Activated CD4-positive, alpha-beta T cell treated with anti-CD3 and anti-CD28 coated beads for 36 hours (primary cell): ENCODE measurements at places on chromosomes 4 and X. TPM values are rescaled to one million over a fixed set of nuclear protein-coding genes. Genes with fewer than 3 reads are reported as not detected.
A peak's percentile ranks its signal among the peaks of the same experiment; 100 is the strongest.

MCF2 gene
- total RNA-seq = 0.34 TPM

HERC6 gene
- 7.3 TPM for total RNA-seq

CLGN gene
- 0.19 TPM for total RNA-seq

RPL10 gene
- total RNA-seq = 1,286 TPM

DNA sequence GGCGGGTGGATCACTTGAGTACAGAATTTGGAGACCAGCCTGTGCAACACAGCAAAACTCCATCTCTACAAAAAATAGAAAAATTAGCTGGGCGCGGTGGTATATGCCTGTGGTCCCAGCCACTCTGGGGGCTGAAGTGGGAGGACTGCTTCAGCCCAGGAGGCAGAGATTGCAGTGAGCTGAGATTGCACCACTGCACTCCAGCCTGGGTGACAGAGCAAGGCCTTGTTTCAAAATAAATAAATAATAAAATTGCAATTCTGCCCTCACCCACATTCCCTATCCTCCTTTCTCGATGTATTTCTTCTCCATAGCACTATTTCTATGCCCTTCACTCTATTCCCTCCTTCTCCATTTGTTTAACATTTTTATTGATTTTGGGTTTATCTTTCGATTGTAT is 8.7 kb upstream of the SLAIN2 start:
- no peak for DNase-seq

GRCh38 chrX:35696760-35697234 is 101.3 kb upstream of the MAGEB16 start:
- DNase-seq = no peak

- DNase-seq = no peak
These were observed 14.1 kb upstream of the SEC24D start for GRCh38 chr4:118849867-118850487.

DNA sequence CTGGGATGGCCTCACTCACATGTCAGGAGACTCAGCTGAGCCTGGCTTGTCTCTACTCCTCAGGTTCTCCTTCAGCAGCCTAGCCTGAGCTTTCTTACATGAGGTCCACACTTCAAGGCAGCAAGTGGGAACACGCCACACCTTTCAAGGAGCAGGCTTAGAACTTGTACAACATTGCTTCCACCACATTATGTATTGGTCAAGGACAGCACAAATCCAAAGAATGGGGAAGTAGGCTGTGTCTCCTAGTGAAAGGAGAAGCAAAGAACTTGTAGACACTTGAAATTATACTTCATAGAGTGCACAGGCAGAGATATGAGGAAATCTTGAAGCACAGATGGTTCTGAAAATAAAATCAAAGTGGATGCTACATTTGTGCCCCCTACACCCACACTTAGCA is 120.9 kb upstream of the NOCT start:
- no peak for DNase-seq

- DNase-seq = no peak
These were observed 4.9 kb downstream of the UGT8 start for GRCh38 chr4:114603497-114603896.

GRCh38 chr4:140243278-140243753 is 89.3 kb upstream of the MAML3 start:
- DNase-seq = peak; percentile 45

GRCh38 chr4:107066621-107067020 is 30.5 kb upstream of the DKK2 start:
- DNase-seq = no peak

- DNase-seq = no peak
These were observed 3.5 kb downstream of the MND1 start for GRCh38 chr4:153348006-153348405.

DNA sequence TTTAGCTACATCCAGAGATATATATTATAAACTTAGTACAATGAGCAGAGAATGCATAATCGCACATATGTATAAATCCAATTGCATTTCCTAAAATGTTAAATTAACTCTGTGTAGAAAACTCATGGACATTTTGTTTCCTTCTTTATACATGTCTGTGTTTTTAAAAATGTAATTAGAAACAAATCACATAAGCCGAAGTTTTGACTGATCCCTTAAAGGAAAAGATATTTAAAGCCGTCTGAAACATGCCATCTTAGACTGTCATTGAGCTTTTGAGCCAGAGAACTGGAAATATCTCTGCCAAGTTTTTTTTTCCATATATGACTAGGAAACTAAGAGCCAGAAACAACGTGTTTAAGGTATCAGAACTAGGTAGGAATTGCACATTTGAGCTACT is 107.0 kb downstream of the ARAP2 start:
- no peak for DNase-seq

- DNase-seq = no peak
These were observed 380.1 kb downstream of the GASK1B start for GRCh38 chr4:157792716-157793115.

DNA sequence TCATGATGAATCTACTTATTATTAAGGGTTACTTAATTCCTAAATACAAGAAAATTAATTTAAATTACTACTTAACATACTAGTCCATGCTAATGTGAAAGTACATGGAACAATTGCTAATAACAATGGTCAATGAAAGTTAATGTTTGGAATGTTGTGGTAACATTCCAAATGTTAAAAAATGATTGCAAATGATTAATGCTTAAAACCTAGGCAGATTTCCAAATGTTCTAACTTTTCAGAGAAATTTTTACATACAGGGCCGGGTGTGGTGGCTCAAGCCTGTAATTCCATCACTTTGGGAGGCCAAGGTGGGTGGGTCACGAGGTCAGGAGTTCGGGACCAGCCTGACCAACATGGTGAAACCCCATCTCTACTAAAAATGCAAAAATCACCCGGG is 1851.3 kb upstream of the PCDH7 start:
- DNase-seq = no peak

- no peak for DNase-seq
These were observed 82.7 kb upstream of the GPM6B start for GRCh38 chrX:13899607-13900006.

DNA sequence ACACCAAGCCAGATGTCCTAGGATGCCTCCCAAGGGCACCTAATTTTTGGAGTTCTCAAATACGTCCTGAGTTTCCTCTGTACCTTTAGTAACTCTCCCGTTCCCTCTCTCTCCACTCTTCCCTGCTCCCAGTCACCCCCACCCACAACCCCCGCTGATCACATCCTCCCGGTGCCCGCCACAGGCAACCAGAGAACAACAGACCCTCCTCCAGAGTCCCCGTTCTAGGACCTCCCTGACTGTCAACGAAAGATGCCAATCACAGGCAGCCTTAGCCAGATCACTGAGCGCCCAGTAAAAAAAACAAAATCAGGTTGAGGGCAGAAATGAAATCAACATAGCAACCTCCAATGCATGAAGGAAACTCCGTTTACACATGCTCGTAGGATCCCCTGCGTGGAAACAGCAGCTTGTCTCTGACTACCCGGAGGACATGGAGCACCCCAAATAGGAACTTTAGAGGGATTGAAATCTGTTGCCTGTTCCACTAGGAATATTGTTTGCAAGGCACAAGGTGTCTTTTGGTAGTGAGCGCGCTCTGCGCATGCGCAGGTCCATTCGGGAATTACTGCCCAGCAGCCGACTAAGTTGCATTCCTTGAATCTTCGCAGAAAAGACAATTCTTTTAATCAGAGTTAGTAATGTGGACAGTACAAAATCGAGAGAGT is at the start of gene GABRB1:
Gene GABRB1 (plus strand): TSS at position 557 of the 668 bp plus-strand sequence.
- DNase-seq = peak; percentile 27

DNA sequence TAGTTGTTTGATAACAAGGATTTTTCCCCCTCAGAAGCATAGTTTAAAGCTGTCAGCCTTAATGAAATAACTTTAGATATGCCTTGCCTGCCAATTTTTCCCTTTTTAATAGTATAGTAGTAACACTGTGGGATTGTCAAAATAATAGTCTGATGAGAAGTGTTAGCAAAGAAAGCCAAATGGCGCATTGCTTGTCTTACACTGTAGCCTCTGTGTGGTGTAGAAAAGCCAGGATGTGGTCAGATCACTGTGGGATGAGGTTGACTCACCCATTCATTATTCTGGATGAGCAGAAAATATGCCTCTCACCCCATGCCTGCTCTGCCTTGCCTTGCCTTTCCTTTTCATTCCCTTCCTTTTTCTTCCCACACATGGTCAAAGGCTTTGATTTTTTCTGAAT is 257.8 kb upstream of the NRK start:
- DNase-seq = no peak

GRCh38 chr4:178958725-178959440 is 1516.6 kb upstream of the AGA start:
- no peak for DNase-seq

DNA sequence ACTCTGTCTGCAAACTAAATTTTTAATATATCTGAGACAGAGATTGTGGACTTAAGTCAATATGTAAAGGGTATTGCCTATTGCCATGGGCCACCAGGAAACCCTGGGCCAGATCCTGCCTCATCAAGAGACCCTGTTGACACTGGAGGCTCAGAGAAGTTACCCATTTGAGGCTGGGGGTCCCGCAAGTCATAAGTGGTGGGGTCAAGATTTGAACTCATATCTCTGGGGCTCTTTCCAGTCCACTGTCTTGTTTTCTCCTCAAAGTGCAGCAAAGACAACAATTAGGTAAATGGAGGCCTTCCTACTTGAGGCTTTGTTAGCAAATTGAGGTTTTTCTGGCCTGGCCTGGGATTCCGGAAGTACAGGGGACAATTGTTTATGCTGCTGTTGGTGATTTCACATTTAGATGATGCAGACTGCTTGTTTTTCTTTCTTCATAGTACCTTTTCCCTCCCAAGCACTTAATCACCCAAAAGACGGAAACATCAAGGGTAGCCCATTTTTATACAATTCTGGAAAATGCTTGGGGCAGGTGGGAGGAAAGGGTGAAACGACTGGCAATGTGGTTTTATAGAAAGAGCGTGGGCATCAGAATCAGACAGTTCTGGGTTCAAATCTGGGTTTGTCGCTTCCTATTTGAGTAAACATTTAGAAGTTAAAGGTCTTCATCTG is 160.0 kb downstream of the SMIM20 start:
- DNase-seq = peak; percentile 57

GRCh38 chrX:104419926-104420325 is 146.1 kb upstream of the IL1RAPL2 start:
- DNase-seq = no peak

- DNase-seq = no peak
These were observed 426 bp upstream of the C4orf51 start for GRCh38 chr4:145679520-145679919.

DNA sequence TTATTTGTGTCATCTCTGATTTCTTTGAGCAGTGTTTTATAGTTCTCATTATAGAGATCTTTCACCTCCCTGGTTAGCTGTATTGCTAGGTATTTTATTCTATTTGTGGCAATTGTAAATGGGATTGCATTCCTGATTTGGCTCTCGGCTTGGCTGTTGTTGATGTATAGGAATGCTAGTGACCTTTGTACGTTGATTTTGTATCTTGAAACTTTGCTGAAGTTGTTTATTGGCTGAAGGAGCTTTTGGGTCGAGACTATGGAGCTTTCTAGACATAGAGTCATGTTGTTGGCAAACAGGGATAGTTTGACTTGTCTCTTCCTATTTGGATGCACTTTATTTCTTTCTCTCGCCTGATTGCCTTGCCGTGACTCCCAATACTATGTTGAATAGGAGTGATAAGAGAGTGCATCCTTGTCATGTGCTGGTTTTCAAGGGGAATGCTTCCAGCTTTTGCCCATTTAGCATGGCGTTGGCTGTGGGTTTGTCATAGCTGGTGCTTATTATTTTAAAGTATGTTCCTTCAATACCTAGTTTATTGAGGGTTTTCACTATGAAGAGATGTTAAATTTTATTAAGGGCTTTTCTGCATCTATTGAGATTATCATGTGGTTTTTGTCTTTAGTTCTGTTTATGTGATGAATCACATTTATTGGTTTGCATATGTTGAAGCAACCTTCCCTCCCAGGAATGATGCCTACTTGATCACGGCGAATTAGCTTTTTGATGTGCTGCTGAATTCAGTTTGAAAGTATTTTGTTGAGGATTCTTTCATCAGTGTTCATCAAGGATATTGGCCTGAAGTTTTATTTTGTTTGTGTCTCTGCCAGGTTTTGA is 72.7 kb upstream of the BOD1L1 start:
- no peak for DNase-seq

DNA sequence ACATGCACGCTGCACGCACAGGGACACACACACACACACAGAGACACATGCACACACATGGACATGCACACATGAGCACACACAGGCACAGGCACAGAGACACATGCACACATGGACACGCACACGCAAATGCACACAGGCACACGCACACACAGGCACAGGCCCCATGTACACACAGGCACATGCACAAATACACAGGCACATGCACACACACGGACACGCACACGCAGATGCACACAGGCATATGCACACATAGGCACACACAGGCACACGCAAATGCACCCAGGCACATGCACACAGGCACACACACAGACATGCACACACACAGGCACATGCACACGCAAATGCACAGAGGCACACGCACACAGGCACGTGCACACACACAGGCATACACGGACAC is 30.3 kb upstream of the HTRA3 start:
- DNase-seq = no peak

- DNase-seq = no peak
These were observed 16.7 kb downstream of the LETM1 start for GRCh38 chr4:1839282-1839681.

DNA sequence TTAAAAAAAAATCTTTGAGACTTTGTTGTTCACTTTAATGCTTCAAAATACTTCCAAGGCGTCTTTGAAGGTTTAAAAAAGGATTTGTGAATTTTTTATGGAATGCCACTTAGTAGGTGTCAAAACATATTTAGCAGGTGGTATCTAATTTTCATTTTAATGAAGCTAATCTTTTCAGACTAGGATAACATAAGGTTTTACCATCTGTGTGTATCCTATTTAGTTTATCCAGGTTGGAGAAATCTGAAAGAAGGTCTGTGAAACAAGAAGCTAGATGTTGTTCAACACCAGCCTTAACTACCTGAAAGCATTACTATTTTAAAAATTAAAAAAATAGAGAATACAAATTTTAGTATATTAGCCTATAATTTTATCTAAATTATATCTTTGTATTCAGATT is 193.4 kb downstream of the GRID2 start:
- DNase-seq = no peak

GRCh38 chr4:86497131-86497530 is 97.0 kb upstream of the PTPN13 start:
- DNase-seq = no peak

- DNase-seq = peak; percentile 62
These were observed 63.5 kb downstream of the GPC3 start for GRCh38 chrX:133921764-133922389.

GRCh38 chr4:84968925-84969324 is 2.4 kb upstream of the WDFY3 start:
- DNase-seq = no peak
